ENCODE measurements at places on chromosomes 3 and 15.

- DNase-seq, result no peak
Observed at GRCh38 chr15:81398910-81399551, 25.0 kb upstream of the TMC3 start.

- DNase-seq, result no peak
Observed at GRCh38 chr15:99239545-99240198, 9.7 kb downstream of the TTC23 start.

DNA sequence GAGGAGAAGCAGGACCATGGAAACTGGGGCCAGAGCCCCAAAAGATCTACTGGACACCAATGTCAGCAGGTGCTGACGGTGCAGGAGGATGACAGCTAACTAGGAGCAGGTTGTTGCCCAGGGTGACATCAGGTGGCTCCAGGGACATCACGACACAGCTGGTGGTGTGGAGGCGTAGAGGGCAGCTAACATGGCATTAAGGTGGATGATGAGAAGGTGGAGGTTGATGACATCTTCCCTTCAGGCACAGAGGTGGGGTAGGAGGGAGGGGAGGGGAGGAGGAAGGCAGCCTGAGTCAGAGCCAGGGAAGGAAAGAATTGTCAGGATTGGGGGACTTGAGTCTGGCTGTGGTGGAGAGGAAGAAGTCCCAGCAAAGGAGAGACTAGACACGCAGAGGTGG, 1.5 kb upstream of the EPHB1 start:
- DNase-seq, result no peak

- DNase-seq, result no peak
Observed at GRCh38 chr15:50380089-50380488, 25.1 kb upstream of the GABPB1 start.

DNA sequence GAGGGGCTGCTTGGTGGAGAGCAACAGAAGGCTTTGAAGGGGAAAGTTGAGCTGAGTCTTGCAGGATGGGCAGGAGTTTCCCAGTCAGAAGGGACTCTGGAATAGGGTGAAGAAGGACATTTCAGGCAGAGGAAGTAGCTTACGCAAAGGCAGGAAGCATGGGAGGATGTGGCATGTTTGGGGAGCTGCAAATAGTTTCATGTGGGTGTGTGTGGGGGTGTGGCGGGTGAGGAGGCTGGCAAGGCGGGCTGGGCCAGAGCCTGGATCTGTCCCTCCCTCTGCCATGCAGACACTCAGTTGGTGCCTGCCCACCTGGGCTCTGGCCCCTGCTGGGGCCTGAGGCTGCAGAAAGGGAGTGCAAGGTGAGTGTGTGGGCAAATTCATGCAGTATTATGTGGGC, 10.4 kb downstream of the TEX264 start:
- no peak for DNase-seq

GRCh38 chr3:128073807-128074206, 21.6 kb downstream of the SEC61A1 start:
- DNase-seq, result no peak

- DNase-seq, result no peak
Observed at GRCh38 chr3:130389743-130390478, 44.4 kb downstream of the COL6A5 start.

- no peak for DNase-seq
Observed at GRCh38 chr15:89136818-89137772, 48.8 kb downstream of the ABHD2 start.

- DNase-seq, result no peak
Observed at GRCh38 chr15:22952796-22953579, 27.2 kb downstream of the CYFIP1 start.

Measured in stimulated activated CD4-positive, alpha-beta T cell treated with anti-CD3 and anti-CD28 coated beads, Interleukin-1b, Interleukin-23, amount 100 ng/mL, for 4 hours (primary cell).